ENCODE measurements at places on chromosomes 4 and X. TPM values are rescaled to one million over a fixed set of nuclear protein-coding genes. Genes with fewer than 3 reads are reported as not detected.

The PAGE2B gene
- polyA plus RNA-seq: not detected

The CT45A10 gene
- not detected for polyA plus RNA-seq

The UGT8 gene
- not detected for polyA plus RNA-seq

The ATP1B4 gene
- polyA plus RNA-seq: not detected

The BEND2 gene
- not detected for polyA plus RNA-seq

The CRMP1 gene
- 6.2 TPM for polyA plus RNA-seq

The MAGEB17 gene
- polyA plus RNA-seq: not detected

The CAMK2D gene
- polyA plus RNA-seq: 77.7 TPM

The CFAP99 gene
- not detected for polyA plus RNA-seq

The F8 gene
- polyA plus RNA-seq: 1.8 TPM

The ATOH1 gene
- not detected for polyA plus RNA-seq

The XK gene
- 0.11 TPM for polyA plus RNA-seq

The RAB33A gene
- 3.6 TPM for polyA plus RNA-seq

The KIF4A gene
- 8.8 TPM for polyA plus RNA-seq

The FRG1 gene
- polyA plus RNA-seq: 26.3 TPM

The PGAM4 gene
- 0.40 TPM for polyA plus RNA-seq

The FAM184B gene
- polyA plus RNA-seq: 0.07 TPM

The MGARP gene
- polyA plus RNA-seq: 42.6 TPM

The SRPK3 gene
- polyA plus RNA-seq: 0.27 TPM

The DOK7 gene
- polyA plus RNA-seq: not detected

The PIM2 gene
- 3.8 TPM for polyA plus RNA-seq

The NAP1L2 gene
- not detected for polyA plus RNA-seq

The SH2D1A gene
- not detected for polyA plus RNA-seq

The GYPA gene
- not detected for polyA plus RNA-seq

The RAB40A gene
- polyA plus RNA-seq: 0.19 TPM

The AREG gene
- 2.4 TPM for polyA plus RNA-seq

The COL4A6 gene
- polyA plus RNA-seq: 19.9 TPM

The HTRA3 gene
- 19.7 TPM for polyA plus RNA-seq
